Neural progenitor cell (in vitro differentiated cells): ENCODE measurements at places on chromosomes 5 and 9. TPM values are rescaled to one million over a fixed set of nuclear protein-coding genes. Genes with fewer than 3 reads are reported as not detected.

SNCAIP gene
- 4.8 and 5.4 TPM in 2 replicates for total RNA-seq

GFPT2 gene
- 18.9 and 20.3 TPM in 2 replicates for total RNA-seq

UBQLN1 gene
- total RNA-seq, result 130 and 143 TPM in 2 replicates

RAD1 gene
- 39.0 and 40.6 TPM in 2 replicates for total RNA-seq

SHISAL2B gene
- total RNA-seq, result 10.4 and 17.8 TPM in 2 replicates

GDNF gene
- 0.09 TPM in 1 of 2 replicates, not detected in the other for total RNA-seq

PCDHGA12 gene
- 0.79 and 2.2 TPM in 2 replicates for total RNA-seq

FIBCD1 gene
- 1.8 and 7.2 TPM in 2 replicates for total RNA-seq

FCN2 gene
- not detected in 2 replicates for total RNA-seq

PCDH12 gene
- total RNA-seq, result not detected in 2 replicates
